Psoas muscle (tissue), 8 donors: ENCODE measurements at places on chromosomes 5 and 9.
A peak's percentile ranks its signal among the peaks of the same experiment; 100 is the strongest.

GRCh38 chr5:87844449-87844848 lies 424.2 kb downstream of the TMEM161B start:
- DNase-seq: no peak

- DNase-seq: no peak
Observed at GRCh38 chr9:81827616-81828296, 100.5 kb upstream of the SPATA31D4 start.

- peak; percentile 75 for DNase-seq
Observed at GRCh38 chr9:127862075-127863011, 7.9 kb upstream of the ENG start.

- DNase-seq: no peak
Observed at GRCh38 chr9:98925956-98926355, 17.8 kb upstream of the COL15A1 start.

- no peak for DNase-seq
Observed at GRCh38 chr5:95235439-95235982, 49.4 kb downstream of the MCTP1 start.

DNA sequence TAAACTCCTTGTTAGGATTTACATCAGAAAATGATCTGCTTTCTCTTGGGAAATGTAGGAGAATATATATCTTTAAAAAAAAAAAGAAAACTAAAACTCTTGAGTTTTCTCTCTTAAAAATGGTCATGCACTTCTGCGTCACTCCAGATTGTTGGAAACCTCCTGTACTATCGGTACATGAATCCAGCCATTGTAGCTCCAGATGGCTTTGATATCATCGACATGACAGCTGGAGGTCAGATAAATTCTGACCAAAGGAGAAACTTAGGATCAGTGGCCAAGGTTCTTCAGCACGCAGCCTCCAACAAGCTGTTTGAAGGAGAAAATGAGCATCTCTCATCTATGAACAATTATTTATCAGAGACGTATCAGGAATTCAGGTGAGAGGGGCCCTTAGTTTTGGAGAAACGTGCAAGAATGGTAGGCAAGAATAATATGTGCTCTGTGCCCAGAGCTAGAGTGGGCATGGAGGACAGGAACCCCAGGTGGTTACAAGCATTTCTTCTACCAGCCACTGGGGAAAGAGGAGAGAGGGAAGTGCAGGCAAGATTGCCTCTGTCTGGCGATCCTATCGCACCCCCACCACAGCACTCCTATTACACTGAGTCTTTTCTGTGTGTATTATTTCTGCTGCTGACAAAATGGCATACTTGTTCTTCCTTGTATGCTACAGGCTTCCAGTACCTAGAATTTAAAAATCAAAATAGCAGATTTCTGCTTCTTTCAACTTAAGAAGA lies 41.4 kb upstream of the F2R start:
- no peak for DNase-seq

- no peak for DNase-seq
Observed at GRCh38 chr5:129079496-129079895, 15.1 kb upstream of the ISOC1 start.

GRCh38 chr5:121503111-121503840 lies 348.4 kb upstream of the FTMT start:
- DNase-seq: no peak

- no peak for DNase-seq
Observed at GRCh38 chr5:9761706-9762105, 131.6 kb upstream of the TAS2R1 start.
